ENCODE measurements at places on chromosomes 7 and 10.
A peak's percentile ranks its signal among the peaks of the same experiment; 100 is the strongest.

DNA sequence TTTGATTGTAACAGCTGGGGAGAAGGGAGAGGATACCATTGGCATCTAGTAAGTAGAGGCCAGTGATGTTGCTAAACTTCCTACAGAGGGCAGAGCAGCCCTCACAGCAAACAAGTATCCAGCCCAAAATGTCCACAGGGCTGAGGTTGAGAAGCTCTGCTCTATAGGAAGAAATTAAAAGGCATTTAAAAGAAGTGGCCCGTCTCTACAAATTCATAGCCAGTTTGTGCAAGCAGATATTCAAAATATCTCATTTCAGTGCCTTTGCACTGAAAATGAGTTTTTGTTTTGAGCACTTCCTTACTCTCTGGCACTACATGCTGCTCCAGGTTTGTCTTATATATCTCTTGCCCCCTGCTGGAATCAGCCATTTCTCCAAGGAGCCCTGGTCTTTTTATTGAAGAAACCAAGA is 330.0 kb downstream of the BBS9 start:
- no peak for DNase-seq

GRCh38 chr10:128070721-128071416 is 55.4 kb downstream of the MKI67 start:
- DNase-seq, result no peak

DNA sequence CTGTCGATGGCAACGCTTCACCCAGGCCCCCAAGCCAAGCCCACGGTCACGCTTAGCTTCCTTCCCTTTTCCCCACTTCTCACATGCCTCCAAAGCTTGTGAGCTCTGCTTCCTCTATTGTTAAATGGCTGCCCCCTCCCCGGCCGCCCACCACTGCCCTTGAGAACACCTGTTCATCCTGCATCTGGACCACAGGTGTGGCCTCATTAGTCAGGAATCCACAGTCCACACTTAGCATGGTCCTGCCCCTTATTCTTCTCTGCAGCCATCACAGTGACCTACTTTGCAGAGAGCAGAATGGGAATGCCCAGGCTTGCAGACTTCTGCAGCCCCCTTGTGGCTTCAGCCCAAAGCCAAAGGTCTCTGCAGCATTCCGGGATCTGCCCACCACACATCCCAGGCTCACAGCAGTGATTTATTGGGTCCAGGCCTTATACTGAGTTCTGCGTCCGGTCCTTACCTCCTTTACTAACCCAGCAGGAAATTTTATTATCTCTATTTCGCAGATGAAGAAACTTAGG is 66.9 kb downstream of the PTPRE start:
- DNase-seq, result no peak

DNA sequence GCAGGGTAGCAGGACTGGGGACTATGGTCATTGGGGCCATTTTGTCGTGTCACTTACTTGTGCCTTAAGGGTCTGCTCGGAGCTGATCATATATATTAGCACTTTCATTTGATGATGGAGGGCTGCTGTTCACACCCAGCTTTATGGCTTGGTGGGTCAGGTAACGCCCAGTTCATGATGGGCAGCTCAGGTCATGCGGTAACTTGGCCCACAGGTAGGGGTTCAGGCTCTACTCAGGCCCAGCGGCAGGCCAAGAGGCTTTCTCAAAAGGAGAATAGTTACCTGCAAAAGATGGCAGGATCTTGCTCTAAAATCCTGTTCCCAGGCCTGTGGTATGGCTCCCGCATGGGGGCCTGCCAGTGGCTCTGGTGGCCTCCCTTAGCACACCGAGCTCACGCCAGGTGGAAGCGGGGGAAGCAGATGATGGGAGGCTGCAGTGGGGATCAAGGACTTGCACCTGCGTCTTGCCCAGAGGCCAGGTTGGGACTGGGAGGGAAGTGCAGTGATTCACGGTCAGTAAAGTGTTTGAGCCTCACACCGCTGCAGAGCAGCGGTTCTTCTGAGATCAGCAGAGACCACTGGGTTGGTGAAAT is 109.5 kb downstream of the ADCY1 start:
- no peak for DNase-seq

GRCh38 chr10:4058514-4059029 is 273.6 kb upstream of the KLF6 start:
- DNase-seq, result no peak

DNA sequence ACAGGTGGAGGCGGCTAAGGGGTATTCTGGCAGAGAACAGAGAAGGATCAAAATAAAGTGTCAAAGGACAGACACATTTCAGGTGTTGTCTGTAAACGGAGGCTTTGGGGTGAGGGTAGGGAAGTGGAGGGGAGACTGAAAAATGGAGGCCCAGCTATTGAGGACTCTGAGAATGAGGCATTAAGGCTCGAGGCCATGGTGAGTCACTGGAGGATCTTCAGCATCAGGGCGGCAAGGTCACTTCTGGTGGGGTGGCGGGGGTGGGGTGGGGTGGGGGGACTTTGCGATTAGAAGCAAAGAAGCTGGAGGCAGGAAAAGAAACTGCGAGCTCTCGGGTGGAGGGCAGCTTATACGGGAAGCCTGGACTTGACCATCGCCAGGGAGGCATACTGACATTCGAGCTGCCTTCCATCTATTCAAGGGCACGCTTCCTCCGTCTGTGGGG is 58.4 kb upstream of the PCGF5 start:
- peak; percentile 38 for DNase-seq

DNA sequence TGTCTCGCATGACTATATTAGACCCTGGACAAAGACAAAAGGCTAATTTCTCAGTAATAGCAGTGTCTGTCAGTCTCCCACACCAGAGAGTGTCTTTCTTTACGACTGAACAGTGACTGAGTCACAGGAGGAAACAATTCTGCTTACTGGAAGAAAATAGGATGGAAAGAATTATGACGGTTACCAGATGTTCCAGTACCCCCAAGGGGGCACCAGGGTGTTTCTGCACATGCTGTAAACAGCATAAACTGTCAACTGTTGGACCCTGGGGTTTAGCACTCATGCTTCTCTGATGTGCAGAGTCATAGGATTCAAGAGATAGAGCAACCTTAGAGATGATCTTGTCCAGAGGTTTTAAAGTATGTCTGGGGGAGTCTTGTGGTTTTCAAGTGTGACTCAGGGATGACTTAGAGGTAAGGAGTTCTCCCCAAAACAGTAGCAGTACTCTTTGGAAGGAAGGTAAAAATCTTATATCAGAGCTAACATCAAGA is 291.7 kb downstream of the THSD7A start:
- no peak for DNase-seq

GRCh38 chr7:122148081-122148480 is 4.0 kb upstream of the AASS start:
- no peak for DNase-seq

DNA sequence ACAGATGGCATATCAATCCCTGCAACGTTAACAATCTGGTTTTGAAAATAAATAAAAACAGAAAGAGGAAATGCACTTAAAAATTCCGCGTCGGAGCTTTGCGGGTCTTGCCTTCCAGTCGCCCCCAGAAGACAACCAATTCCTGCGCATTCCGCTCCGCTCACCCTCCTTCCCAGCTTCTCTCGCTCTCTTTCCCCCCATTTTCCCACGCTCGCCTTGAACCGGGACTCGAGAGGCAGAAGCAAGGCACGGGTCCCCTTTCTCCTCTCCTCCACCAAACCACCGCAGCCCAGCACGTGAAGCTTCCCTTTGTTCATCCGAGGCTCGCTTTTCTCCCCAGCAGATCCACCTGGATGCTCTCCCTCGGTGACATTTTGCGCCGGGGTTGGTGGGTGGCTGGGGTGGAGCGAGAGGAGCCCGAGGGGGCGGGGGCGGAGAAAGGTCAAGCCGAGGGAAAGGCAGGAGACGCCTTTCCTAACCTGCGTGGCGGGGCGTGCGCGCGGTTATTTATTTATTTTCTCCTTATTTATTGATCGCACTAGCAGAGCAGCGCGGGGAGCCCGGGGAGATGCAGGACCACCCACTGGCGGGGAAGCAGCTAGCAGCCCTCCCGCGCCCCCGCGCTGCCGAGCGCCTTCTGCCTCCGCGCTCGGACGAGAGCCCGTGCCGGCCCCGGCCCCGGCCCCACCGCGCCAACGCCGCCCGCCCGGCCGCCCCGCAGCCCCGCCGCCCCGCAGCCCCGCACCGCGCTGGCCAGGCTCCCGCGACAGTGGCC is at the start of gene KCND2:
TSS of gene KCND2 (plus strand) at position 475 of the 775 bp plus-strand sequence.
- no peak for DNase-seq

DNA sequence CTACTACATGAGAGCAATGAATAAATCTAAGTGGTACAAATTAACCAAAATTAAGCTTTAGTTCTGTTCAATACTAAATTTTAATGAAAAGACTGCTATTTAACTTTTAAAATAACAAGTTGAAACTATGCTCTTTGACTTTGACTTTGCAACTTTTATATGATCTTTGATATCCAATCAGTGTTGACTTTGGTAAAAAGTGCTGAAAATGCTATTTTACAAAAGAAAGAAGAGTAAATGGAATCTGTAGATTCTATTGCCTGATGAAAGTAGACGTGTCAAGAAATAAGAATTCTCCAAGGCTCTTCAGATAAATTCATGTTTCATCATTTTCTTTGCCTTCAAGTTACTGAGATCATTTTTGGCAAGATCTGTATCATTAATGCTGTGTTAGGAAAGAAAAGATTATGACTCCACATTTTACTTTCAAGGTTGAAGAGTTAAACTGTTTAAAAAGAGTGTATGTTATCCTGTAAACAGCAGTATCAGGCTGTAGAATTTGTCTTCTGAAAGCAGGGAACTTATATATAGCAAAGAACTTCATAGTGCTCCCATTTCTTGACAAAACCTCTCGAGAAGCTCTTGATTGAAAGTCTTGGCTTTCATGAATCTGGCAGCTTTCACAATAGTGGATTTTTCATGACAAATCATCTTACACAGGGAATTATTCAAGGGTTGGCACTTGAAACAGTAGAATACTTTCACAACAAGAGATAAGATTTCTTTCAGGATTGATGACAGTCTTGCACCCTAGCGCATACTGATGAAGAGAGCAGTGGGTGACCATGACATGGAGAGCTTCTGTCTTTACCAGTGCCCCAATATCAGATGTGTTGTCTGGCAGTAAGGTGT is 72.1 kb downstream of the PTEN start:
- DNase-seq, result no peak

GRCh38 chr7:25149836-25150235 is 24.8 kb upstream of the CYCS start:
- DNase-seq, result no peak

GRCh38 chr7:132681951-132682350 is 105.7 kb upstream of the PLXNA4 start:
- DNase-seq, result no peak

All from CD4-positive, alpha-beta T cell treated with Interleukin-2 at 100 ng/mL for 4 hours (primary cell).